Panc1 (cell line): ENCODE measurements at places on chromosomes 16 and 17. TPM values are rescaled to one million over a fixed set of nuclear protein-coding genes. Genes with fewer than 3 reads are reported as not detected.

- no peak for DNase-seq
Observed at GRCh38 chr16:73036074-73036826, 11.7 kb downstream of the ZFHX3 start.

The GLP2R gene
- total RNA-seq, result 0.08 TPM

DNA sequence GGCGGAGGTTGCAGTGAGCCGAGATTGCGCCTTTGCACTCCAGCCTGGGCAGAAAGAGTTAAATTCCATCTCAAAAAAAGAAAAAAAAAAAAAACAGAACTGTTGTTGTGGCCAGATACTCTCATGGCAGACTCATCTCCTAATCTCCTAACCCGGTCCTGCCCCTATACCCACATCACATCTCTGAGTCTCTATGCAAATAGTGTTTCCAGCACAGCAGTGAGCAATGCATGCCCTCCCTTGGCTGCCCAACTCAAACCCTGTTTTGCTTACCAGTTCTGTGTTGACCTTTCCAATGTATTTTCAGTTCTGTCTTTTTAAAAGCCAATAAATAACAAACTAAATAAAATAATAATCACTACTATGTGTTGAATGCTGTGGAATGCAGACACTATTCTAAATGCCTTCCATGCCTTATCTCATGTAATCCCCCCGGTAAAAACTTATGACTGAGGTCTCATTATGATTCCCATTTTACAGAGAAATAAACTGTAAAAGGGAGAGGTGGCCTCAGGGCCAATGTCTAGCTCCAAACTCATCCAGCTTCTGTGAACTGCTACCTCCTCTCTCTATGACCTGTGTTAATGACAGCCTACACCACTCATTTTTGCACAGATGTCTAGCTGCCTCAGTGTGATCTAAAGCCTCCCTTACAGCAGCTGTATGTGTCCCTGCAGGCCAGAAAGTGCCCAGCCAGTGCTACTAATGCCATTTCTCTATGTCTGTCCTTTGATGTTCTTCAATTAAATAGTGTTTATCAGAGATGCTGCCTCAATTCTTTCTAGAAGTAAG lies 289.8 kb downstream of the HS3ST3B1 start:
- no peak for DNase-seq

The FBXO39 gene
- not detected for total RNA-seq

- no peak for DNase-seq
Observed at GRCh38 chr17:2453866-2454265, 53.0 kb upstream of the MNT start.

The NEURL4 gene
- 58.9 TPM for total RNA-seq

The ORMDL3 gene
- 55.1 TPM for total RNA-seq

The NECAB2 gene
- total RNA-seq, result 0.33 TPM

DNA sequence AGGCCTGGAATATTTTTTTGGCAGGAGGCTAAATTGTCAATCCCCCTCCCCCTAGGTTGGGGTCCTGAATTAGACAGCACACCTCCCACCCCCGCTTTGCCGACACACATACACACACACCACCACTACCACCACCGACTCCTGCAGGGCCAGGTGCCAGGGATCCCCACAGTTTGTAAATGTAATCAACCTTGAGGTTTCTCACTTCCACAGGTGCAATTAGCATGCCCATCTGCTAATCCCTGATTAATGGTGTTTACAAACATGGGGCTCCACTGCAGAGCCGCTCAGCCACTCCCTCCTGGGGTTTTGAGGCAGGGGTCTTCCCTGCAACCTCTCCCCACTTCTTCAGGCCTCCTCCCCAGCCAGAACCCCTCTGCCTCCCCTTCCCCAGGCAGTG lies 11.8 kb downstream of the MRM1 start:
- no peak for DNase-seq

GRCh38 chr17:57341611-57342540 lies 85.6 kb downstream of the MSI2 start:
- DNase-seq, result no peak

The EPN3 gene
- 0.92 TPM for total RNA-seq

The UBB gene
- total RNA-seq, result 1,654 TPM

- DNase-seq, result no peak
Observed at GRCh38 chr16:47144559-47144877, 773 bp upstream of the NETO2 start.

The TVP23C gene
- total RNA-seq, result 6.7 TPM

GRCh38 chr17:33322063-33322462 lies 29.0 kb upstream of the ASIC2 start:
- DNase-seq, result no peak

DNA sequence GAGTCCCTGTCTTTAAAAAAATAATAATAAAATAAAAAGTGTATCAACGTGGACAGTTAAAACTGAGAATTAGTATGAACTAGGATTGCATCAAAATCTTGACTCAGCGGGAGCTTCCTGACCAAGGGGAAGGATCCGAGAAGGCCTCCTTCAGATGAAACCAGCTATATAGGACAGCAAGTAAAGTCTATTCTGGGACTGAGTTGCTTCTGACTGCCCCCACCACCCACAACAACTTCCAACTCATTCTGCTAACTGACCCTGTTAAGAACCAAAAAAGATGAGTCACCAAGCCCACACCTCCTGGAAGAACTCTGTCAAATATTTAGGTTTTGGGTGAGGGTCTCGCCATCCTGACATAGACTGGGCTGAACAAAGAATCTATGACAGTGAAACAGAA lies 24.9 kb downstream of the MPP3 start:
- DNase-seq, result no peak

- no peak for DNase-seq
Observed at GRCh38 chr17:17682293-17682736, 1.1 kb downstream of the RAI1 start.

DNA sequence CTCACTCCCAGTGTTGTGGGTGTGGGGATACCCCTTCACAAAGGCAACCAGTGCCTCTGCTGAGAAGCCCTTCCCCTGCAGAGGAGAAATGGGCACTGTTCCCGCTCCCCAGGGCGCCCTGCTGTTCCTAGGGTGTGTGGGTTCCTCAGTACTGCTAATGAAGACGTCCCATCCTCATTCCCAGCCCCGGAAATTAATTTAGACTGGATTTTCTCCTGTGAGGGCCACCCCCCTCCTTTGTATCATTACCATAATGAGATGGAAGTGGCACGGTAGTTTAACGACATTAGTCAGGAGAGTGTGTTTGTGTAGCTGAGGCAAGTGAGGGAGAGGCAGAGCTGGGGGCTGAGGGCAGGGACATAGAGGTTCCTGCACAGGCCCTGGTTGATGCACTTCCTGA lies 53.2 kb downstream of the PIPOX start:
- no peak for DNase-seq

- no peak for DNase-seq
Observed at GRCh38 chr16:67658849-67659674, 998 bp downstream of the ACD start.

The BCAR1 gene
- 120 TPM for total RNA-seq

- DNase-seq, result no peak
Observed at GRCh38 chr17:9115214-9116191, 94.2 kb downstream of the NTN1 start.

GRCh38 chr17:3594976-3595375 lies 14.2 kb downstream of the TRPV1 start:
- no peak for DNase-seq

DNA sequence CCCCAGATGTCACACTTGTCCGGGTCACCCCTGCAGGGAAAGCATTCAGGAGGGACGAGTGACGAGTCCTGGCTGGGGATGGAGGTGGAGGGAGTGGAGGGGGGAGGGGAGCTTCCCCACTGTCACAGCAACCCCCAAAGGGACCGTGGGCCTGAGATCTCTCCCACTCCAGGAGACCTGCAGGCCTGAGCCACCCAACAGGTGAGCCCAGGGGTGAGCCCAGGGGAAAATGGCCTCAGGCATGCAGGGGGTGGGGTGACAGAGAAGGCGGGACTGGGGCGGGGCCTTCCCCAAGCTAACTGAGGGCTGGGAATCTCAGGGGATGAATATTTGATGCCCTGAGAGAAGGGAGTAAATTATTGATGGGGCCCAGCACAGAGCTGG lies 2.4 kb downstream of the USH1G start:
- DNase-seq, result no peak

The LITAF gene
- 85.2 TPM for total RNA-seq

GRCh38 chr16:19743816-19744159 lies 25.7 kb downstream of the IQCK start:
- DNase-seq, result no peak

The OR3A3 gene
- not detected for total RNA-seq

GRCh38 chr16:10577305-10578202 lies 2.8 kb downstream of the EMP2 start:
- DNase-seq, result no peak

DNA sequence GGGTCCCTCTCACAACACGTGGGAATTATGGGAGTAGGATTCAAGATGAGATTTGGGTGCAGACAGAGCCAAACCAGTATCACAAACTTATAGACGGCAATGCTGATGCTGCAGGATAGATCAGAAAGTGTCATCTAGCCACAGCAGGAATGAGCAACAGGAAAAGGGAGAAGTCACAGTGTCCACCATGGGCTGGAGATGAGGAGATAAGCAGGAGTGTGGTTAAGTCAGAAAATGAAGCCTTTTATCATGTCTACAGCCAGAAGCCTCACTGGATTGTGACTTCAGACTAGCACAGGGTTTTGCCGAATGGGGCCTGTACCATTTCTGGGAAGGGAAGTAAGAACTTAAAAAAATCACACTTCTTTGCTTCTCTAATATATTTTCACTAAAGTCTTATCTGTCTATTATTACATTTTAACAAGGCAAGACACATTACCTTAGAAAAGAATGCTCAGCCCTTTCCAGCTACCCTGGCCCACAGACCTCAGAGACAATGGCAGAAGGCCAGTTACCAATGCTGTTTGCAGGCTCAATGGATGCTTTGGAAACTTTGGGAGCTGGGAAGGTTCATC lies 490.2 kb upstream of the SALL1 start:
- no peak for DNase-seq

DNA sequence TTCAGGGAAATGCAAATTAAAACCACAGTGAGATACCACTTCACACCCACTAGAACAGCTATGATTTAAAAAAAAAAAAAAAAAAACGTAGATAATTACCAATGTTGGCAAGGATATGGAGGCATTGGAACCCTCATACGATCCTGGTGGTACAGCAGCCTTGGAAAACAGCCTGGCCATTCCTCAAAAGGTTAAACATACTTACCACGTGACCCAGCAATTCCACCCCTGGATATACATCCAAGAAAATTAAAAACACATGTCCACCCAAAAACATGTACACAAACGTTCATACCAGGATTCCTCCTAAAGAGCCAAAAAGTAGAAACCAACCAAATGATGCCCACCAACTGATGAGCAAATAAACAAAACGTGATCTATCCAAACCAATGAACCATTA lies 68.1 kb downstream of the GAS7 start:
- no peak for DNase-seq

The CAVIN1 gene
- total RNA-seq, result 315 TPM

- DNase-seq, result no peak
Observed at GRCh38 chr17:60170835-60171752, 21.3 kb downstream of the CA4 start.

DNA sequence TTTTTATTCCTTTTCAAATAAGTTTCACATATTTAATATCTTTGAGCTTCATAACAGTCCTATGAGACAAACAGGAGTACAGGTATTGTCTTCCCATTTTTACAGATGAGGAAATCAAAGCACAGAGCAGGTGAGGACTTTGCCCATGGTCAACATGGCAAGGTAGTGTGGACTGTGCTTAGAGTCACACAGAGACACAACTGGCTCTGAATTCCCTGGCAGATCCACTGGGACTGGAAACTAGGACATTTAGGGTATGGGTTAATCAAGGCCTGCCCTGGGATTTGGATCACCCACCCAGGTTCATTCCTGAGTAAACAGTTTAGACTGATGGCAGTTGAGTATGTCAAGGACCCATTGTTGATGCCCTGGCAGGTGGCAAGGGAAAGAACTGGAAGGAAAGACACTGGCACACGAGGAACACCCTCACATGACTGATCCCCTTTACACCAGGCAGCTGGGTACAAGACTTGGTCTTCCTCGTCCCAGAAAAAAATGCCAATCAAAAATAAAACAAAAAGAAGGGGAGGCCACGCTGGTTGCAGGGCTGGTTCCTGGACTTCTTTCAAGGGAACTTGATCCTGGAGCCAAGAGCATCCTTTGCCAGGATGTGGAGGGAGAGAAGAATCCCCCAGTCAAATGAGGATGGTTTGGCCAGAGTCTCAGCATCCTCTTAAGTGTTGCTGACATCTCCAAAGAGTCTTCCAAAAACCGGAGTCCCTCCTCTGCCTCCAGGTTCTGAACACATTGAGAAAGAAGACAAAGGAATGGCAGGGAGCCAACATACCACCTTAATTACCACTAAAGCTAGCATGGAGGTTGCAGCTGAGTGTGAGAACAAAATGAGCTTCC lies 34.9 kb downstream of the CHD9 start:
- DNase-seq, result no peak

DNA sequence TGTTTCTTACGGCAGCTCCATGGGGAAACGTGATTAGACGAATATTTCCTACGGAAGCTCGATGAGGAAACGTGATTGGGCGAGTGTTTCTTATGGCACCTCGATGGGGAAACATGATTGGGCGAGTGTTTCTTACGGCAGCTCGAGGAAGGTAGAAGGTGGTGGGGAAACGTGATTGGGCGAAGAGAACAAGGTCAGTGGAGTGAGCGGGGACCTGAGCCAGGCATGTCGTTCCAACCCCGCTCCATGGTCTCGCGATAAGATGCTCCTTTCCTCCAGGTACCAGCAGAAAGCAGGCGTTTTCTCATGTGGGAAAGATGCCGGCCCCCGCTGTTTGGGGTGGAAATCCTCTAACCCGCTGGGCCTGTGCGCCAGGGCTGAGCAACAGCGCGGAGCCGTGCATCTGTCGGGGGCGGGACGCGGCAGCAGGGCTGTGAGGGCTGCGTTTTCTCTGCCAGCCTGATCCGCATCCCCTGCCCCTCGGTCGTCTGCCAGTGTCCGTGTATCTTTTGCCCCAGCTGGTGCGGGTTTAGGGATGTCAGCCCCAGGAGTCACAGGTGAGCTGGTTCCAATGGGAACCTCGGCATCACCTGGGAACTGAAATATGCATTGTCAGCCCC lies 25.6 kb upstream of the DOC2B start:
- DNase-seq, result no peak

DNA sequence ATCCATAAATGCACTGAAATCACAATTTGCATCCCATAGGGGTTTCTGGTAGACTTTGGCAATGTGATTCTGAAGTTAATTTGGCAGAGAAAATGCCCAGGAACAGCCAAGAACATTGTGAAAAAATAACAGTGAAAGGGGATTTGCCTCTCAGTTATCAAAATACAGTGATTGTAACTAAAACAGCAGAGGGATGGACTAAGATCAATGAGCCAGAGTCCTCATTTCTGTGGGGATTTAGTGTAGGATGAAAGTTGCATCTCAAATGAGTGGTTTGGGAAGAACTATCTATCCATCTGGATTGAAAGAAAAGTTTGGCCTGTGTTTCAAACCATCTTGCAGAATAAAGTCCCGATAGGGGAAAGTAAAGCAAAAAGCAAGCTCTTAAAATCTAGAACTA lies 28.1 kb downstream of the MYBBP1A start:
- DNase-seq, result no peak

GRCh38 chr17:67217446-67217845 lies 27.6 kb downstream of the HELZ start:
- no peak for DNase-seq

- DNase-seq, result no peak
Observed at GRCh38 chr16:77662246-77662645, 60.1 kb upstream of the NUDT7 start.
